Hematopoietic multipotent progenitor cell treated with erythropoietin and hydrocortisone succinate and interleukin-3 and kit ligand, for 6 days (in vitro differentiated cells): ENCODE measurements at places on chromosomes 13 and 19.

- DNase-seq: no peak
Measured at GRCh38 chr19:2561895-2562294, 86.0 kb downstream of the GADD45B start.

GRCh38 chr19:51765086-51765485 is 4.1 kb downstream of the FPR2 start:
- peak; percentile 55 for DNase-seq

DNA sequence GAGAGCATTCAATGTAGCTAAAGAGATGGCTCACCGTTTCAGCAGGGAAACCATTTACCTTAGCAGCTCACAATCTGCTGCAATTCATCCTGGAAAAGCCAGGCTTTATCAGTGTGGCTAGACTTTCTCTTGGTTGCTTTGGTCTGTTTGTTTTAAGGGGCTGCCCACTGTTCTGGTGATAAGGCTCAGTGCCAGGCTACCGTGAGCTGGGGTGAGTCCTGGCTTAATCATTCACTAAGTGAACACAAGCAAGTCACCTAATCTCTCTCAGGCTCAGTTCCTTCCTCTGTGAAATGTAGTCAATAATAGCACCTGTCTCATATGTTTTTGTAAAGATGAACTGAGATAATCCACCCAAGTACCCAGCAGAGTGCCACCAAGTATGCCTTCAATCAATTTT is 229.0 kb downstream of the TEX29 start:
- DNase-seq: no peak

DNA sequence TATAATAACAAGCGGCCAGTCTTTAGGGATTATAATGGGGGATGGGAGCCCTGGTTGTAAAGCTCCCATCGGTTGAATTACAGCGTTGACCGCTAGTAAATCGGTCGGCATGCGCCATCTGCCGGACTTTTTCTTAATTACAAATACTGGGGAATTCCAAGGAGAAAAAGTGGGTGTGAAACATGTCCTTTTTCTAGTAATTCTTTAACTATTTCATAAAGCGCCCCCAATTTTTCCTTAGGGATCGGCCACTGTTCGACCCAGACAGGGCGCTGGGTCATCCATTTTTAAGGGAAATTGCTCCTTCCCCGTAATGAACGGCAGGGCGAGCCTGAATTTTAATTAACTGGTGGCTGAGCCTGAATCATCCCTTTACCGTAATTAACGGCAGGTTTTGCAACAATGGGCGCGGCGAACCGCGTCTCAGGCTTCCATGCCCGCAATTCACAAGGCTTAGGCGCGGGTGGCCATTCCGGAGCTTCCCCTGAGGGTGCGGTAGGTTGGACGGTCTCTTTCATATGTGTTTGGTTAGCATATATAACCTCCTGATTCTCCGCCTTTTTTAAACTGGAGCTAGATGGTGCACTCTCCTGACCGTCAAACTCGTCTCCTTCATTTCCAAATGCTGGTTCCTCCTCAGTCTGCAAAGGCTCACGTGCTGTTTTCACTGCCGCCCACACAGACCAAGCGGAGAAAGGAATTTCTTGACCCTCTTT is 30.2 kb upstream of the EVI5L start:
- DNase-seq: peak; percentile 88
